HFF-Myc (cell line): ENCODE measurements at places on chromosomes 3 and 15.

DNA sequence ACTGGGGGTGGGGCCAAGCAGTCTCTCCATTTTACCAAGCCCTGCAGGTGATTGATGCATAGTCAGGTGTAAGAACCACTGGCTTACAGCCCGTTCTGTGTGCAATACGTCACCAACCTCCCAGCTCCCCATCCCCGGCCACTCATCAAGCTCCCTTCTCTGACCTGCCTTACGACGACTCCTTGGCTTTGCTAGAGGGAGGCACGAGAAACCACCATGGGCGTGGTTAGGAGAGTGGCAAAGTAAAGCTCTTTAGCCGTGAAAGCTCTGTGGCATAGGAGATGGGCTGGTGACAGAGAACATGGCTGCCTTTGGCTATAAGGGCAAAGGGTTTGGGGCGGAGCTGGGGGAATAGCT lies 109.1 kb downstream of the BDH1 start:
- no peak for DNase-seq

DNA sequence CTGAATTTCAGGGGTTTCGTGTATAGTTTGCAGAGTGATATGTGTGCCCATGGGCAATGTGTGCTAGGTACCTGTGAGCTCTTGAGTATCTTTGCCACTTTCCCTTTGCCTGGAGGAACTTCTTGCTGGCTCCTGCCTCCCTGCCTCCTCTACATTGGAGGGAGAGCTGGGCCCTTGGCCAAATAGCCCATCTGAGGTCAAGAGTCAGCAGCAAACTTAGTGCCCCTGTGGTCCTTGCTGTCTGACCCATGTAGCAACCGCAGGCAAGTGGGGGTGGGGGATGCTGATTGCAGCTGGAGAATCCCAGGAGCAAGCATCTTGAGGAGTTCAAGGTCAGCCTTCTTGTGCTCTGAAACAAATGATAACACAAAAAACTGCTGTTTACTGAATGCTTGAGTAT lies 5.4 kb upstream of the TBC1D21 start:
- no peak for DNase-seq

DNA sequence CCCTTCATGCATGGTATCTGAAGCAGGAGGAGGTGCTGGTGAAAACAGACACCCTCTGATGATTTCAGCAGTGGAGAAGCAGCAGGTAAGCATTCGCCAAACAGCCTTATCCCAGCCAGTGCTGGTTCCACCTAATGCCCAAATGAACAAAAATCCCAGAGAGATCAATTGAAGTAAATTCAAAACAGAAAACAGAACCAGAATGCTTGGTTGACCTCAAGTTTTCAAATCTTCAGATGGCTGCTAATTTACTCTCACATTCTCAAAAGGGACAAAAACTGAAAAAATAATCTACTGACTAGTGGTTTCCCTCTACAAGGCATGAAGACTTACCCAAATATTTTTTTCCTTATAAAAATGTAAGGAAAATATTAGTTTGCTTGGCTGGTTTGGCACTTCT lies 87.0 kb upstream of the MYO5C start:
- DNase-seq = no peak

DNA sequence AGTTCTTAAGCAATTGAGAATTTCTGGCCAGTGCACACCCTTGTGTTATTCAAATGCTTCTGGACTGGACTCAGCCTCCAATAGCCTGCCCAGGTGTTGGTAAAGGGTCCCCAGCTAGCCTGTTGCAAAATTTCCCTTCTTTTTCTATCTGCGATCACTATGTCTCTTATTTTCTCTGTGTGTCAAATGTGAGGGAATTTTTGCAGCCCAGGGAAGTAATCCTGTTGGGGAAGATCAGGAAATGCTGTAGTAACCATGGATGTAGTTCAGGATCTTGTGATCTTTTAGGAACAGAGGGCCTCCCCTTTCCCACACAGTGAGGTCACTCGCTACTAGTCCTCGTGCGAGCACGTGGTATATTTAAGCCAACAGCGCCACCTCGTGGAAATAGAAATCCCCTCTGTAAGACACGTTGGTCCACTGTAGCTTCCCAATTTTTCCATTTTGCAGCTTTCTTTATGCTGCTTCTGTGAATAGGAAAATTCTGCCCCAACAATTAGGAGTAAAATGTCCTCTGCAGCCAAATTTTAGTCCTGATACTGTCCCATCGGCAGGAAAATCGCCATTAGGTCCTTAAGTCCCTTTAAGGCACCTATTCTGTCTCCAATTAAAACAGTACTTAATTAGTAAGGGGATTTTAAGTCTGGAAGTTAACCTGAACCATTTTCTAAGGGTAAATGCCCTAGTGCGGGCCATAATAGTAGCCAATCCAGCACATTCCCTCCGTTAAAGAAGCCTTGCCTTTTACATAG lies 4.0 kb upstream of the SMCO1 start:
- DNase-seq = no peak

DNA sequence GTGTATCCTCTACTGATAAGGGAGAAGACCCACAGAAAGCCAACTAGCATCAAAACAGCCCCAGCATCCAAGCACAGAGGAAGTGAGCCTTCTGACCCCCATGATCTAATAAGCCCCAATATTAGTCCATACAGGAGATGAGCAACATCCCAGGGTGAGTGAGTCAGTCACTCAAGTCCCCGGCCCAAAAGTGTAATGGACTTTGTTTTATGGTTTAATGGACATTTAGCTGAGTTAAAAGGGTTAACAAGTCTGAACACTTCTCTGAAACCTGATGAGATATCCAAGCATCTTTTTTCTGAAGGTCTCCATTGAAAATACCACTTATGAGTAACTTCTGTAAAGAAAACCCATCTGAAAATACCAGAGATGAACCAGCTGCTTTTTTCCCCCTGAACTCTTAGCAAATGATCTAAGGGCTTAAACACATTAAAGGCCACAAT lies 115.6 kb downstream of the GREM1 start:
- no peak for DNase-seq

DNA sequence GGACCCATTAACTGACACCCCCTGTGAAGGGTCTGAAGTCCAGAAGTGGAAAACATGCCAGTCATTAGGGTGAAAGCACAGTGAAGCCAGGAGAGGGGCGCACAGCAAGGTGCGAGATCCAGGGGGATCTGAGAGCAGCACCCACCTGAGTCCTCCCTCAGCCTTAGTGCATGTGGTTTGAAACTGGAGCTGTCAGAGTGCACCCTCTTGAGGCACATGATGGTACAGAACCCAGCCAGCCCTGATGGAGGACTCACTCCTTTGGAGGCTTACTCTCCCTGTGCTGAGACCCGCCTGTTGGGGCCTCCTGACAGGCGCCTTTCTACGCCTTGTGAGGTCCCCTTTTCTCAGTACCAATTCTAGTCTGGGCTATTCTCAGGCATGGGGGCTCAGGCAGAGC lies 77.8 kb downstream of the IL20RB start:
- no peak for DNase-seq

GRCh38 chr3:125245521-125245920 lies 33.0 kb upstream of the SLC12A8 start:
- no peak for DNase-seq

GRCh38 chr3:4824926-4825325 lies 154.3 kb upstream of the BHLHE40 start:
- peak; percentile 11 for DNase-seq

DNA sequence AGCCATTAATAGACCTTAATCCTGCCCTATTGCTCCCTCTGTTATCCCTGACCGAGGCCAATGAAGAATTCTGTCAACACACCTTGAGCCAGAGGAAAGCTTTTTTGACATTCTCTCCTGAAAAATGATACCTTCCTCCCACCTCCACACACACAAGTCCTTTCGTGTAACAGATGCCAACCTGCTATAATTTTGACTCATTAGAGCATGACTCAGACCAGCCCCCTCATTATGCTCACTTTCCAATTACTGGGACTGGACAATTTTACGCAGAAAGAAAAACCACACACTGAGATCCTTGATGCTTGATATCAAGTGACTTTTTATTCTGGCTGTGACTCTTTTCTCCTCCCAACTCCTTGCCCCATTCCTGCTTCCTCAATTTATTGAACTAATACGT lies 50.9 kb downstream of the LSAMP start:
- DNase-seq = no peak

GRCh38 chr3:4655145-4656045 lies 162.2 kb downstream of the ITPR1 start:
- no peak for DNase-seq

GRCh38 chr3:63724987-63725386 lies 72.5 kb downstream of the SNTN start:
- no peak for DNase-seq

DNA sequence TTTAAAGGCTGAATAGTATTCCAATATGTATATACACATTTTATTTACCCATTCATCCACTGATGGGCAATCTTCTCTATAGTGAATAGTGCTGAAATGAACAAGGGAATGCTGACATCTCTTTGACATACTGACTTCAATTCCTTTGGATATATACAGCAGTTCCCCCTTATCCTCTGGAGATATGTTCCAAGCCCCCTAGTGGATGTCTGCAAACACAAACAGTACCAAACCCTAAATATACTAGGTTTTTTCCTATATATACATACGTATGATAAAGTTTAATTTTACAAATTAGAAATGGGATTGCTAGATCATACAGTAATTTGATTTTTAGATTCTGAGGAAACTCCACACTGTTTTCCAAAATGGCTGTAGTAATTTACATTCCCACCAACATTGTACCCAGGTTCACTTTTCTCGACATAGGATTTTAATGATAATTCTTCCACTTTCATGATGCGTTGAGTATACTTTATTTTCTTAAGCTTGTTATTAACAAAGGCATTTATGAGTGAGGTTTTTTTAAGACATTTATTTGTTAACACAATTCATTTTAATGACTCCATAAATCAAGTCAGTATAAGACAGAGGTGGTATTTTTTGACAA lies 38.2 kb downstream of the VPS13C start:
- no peak for DNase-seq

DNA sequence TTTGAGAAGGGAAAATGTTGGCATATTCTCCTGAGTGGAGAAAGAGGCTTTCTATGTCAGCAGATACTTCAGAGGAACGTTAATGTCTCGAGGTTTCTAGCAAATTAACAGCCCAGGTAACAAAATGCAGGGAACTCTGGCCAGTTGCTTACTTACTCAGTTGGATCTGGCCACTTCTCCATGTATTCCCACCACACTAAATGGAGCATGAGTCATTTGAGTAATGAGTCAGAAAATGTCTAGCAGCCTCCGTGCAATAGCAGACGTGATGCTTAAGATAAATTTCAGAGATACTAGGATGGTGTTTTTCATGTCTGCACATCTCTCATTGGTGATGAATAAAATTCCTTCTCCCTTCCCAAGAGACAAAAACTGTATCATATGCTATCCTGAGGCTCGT lies 671.5 kb downstream of the FHIT start:
- DNase-seq = peak; percentile 15

DNA sequence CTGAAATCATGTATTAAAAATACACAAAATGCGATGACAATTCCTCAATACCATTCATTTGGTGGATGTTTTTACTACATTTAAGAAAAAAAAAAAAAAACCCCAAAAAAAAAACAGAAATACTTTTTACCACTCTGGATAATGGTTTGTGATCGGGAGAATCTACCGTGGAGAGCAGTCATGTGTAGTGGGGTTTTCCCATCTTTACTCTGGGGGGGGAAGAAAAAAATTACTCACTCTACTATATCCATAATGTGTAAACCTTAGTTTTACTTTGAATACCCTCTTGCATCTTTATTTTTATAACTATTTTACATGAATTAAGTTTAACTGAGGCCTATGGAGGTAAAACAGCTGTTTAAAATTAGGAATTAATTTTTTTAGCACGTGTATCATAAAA lies 83.3 kb downstream of the ANKRD28 start:
- DNase-seq = no peak

DNA sequence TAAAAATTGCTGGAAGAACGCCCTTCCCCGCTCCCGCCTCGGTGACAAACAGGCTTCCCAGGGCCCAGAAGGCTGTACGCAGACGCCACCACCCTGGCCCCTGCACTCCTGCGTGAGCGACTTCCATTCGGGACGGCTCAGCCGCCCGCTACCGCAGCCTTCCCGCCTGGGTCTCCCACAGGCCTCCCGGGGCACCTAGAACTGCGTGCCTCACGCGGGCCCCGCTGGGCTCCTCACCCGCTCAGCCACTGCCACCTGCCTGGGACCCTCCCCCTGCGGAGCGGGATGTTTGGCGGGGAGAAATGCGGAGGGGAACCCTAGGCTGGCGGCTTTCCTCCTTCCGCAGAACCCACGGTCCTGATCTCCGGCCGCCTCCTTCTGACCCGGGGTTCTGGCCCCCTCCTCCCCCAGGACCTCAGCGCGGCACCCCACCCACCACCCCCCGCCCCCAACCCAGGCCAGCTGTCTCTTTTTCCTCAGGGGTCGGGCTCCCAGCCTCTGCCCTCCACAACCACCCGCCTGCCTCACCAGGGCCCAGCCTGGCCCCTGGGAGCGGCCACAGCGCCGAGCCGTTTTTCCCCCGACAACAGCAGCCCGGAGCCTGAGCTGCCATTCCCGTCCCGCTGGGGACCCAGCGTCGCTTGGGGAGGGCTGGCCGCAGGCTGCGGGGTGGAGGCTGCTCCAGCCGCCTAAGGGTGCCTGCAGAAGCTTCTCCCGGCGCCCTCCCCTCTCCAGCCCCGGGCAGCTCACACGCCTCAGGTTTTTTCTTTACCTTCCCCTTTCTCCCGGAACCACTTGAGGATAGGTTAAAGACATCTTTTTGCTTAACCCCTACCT lies 27.6 kb upstream of the RAB7A start:
- DNase-seq = no peak

GRCh38 chr3:134352031-134352671 lies 22.1 kb downstream of the AMOTL2 start:
- DNase-seq = no peak

GRCh38 chr15:95131131-95131556 lies 899.8 kb downstream of the MCTP2 start:
- no peak for DNase-seq

DNA sequence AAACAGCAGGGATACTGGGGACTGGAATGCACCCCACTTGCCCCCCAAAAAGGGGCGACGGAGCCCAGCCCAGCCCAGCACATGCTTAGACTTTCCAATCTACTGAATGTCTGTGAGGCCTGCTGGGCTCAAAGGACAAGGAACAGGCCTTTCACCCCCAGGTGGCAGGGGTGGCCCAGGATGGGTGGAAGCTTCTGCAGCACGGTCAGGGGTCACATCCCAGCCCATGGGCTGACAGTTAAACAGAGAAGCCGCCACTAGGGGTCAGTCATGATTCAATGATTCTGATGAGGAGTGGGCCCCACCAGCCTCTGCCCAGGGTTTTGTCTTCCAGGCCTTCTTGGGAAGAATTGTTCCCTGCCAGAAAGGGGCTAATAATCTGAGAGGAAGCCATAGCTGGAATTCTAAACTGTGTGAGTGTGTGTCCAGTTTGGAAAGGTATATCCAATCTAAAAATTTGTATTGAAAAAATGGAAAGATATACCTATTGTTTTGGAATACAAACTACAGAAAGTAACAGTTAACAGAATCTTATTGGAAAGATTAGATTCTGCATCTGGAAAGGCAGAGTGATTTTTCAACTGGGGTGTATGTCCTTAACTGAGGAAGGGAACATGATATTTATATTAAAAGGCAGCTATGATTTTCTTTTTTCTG lies 2.2 kb downstream of the CHRNB4 start:
- DNase-seq = no peak

- DNase-seq = no peak
Observed at GRCh38 chr3:122858373-122858772, 63.5 kb downstream of the SLC49A4 start.
